ENCODE measurements at places on chromosomes 13 and 19.

DNA sequence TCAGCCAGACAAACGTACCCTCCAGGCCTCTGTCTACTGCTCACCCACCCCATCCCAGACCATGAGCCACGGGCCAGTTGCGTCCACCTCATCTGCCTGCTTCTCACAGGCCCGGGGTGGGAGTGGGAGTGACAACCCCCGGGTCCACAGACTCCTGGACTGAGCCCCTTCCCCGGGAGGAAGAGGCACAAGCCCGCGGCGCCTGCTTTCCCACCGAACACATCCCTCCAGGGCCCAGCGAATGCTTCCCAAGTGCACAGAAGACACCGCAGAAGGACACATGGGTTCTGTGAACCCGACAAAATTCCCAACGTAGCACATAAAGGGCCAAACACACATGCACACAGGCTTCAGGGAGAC, 18.0 kb upstream of the PLPP2 start:
- no peak for DNase-seq

GRCh38 chr13:72561791-72562190, 165.6 kb downstream of the MZT1 start:
- DNase-seq, result no peak

DNA sequence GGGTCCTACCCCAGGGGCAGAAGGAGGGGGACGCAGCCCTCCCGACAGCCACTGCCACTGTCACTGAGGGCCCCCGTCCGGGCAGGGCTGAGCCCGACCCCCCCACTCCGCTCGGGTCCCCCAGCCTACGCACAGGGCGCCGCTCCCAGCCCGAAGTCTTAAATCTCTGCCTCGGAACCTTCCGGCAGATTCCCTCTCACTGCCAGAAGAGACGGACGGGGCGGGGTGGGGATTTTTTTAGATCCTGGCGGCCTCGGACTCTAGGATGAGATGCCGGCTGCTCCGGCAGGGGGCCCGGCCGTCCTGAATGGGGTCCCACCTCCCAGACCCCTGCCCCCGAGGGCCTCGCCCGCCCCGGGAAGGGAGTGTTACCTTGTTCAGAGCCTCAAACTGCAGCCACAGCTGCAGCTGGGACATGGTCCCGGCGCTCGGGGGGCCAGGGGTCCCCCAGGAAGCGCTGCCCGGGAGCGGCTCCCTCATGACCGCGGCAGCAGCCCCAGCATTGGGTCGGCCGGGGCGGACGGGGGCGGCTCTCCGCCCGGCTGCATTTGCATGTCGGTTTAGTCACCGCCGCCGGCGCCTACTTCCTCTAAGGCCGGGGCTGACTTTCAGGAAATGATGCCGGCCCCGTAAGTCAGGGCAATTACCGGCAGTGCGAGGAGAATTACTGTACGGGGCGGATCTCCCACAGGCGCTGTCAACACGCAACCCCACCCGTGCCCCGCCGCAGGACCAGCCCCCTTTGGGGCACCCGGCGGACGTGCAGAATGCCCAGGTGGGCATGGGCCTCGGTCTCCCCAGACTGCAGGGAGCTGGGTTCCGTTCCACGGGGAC, 28.1 kb downstream of the GPX4 start:
- DNase-seq, result peak; percentile 87

DNA sequence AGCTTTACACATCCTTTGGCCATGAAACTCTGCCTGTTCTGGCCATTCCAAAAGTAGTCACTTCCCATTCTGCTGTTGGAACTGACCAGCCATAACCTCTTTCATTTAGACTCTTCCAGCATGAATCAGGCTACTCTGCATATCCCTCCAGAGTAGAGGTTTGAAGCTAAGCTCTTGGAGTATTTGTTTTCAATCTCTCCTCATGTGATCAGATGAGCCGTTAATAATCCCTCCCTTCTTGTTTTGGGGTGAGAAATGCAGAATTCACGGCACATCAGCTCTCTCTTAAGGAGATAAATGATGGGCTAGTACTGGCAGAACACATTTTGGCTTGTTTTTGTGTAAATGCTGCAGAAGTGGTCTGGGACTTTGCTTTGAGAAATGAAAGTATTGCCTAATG, 519.9 kb downstream of the PCDH17 start:
- no peak for DNase-seq

DNA sequence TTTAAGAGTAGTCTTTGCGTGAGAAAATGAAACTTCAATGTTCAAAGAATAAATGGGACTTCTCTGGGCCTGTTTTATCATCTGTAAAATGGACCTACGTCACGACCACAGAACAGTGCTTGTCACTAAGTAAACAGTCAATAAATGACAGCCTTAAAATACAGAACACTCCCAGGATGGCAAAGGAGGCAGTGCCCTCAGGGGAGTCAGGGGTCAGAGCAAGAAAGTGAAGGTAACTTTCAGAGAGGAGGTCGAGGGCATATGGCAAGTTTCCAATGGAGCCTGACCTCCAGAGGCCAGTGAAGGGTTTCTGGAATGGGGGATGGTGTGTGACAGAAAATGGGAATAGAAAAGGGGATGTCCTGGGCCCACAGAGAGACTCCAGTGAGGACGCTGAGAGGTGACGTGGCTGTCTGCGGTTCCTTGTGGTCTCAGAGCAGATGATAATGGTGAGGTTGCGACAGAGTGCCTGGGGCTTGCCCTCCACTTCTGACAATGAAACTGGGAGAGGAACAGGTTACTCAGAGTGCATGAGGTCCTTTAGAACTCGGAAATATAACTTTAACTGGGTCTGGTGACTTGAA, 91.8 kb downstream of the UBL3 start:
- no peak for DNase-seq

DNA sequence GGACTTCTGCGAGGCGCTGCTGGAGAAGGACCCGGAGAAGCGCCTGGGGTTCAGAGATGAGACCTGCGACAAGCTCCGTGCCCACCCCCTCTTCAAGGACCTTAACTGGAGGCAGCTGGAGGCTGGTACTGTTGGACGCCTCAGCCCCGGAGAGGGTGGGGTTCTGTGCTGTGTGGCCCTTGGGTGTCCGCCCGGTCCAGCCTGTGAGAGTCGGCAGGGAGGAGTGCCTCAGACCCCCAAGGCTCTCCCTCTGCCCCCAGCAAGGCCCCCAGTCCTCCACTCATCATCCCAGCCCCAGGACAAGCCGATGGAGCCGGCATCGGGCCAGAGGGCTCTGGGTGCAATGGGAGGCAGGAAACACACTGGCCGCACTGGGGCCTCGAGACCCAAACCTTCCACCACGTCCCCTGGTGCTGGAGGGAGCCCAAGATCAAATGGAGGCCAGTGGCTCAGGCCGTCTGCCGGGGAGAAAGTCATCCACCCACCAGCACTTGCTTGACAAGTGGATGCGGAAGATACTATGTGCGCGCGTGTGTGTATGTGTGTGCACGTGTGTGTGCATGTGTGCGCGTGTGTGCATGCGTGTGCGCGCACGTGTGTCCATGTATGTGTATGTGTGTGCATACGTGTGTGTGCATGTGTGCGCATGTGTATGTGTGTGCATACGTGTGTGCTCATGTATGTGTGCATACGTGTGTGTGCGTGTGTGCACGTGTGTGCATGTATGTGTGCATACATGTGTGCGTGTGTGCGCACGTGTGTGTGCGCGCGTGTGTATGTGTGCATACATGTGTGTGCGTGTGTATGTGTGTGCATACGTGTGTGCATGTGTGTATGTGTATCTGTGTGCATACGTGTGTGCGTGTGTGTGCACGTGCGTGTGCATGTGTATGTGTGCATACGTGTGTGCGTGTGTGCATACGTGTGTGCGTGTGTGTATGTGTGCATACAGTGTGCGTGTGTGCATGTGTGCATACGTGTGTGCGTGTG, 25.8 kb upstream of the TMEM255B start:
- DNase-seq, result no peak

GRCh38 chr19:15291089-15291488, 41.2 kb downstream of the BRD4 start:
- DNase-seq, result peak; percentile 64

DNA sequence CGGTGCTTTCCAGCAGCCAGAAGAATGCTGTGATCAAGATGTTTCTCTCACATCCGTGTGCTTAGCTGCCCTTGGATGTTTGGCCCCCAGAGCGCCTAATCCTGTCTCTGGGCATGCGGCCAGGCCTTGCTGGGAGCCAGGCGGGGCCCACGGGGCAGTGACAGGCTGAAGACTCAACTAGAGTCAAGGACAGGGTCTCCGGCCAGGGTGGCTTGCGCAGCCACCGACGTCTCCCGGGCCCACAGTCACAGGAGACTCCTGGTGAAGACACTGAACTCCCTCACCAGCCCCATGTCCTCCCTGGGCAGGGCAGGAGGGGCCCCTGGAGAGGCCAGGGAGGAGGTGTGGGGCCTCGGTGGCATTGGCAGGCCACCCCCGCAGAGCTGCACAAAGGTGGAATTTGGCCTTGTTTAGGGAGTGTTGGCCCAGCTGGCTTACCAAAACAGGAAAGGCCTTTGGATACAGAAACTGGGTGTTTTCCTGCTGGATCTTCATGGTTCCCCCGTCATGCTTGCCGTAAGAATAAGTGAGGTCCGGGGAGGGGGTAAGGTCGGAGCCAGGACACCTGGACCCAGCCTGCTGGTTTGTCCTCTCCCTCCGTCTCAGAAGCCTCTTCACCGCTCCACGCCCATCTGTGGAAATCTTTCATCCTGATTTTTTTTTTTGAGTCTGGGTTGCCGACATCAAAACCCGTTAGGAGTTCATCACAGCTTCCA, 10.0 kb upstream of the NDUFS7 start:
- no peak for DNase-seq

DNA sequence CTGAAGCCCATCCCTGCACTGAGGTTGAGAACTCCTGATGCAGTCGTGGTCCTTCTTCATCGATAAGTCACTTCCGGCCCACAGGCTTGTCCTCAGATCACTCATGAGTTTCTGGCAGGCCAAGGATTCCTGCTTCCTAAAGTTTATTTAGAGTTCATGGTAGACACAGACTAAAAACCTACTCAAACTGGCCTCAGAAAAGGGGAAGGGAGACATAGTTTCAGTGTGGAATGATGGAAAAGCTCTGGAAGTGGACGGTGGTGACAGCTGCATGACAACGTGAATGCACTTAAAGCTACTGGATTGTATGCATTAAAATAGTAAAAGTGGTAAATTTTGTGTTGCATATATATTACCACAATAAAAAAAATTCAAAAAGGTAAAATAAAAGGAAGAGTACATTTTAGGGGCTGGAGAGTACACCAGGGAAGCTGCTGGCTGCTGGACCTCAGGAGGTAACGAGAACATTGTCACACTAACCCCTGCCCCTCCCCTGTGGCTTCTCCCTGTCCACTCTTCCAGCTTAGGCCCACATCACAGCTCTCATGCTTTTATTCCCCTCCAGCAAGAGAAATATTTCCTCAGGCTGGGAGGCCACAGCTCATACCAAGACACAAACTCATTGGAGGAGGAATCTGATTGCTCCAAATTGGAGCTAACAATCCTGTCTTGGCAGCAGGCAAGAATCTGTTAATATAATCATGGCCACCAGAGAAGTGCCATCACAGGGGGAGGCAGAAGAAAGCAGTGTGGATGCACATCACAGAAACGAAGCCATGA, 741.0 kb downstream of the UQCRFS1 start:
- no peak for DNase-seq

GRCh38 chr13:96229356-96229755, 139.4 kb downstream of the HS6ST3 start:
- no peak for DNase-seq

DNA sequence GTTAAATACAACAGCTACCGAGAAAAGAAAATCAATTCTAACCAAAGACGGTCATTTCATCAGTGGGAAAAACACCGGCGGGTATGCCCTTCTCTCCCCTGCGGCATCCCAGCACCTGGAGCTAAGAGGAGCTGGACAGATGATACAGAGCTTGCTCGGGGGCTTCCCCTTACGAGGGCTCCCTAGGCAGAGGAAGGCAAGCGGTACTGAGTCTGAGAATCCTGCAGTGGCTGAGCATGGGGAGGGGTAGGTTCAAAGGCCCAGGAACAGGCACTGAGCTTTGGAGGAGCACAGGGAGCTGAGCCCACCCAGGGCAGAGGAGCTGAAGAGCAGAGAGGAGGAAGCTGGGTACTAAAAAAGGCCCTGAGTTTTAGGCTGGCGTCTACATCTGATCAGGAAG, 12.7 kb downstream of the STK24 start:
- no peak for DNase-seq

DNA sequence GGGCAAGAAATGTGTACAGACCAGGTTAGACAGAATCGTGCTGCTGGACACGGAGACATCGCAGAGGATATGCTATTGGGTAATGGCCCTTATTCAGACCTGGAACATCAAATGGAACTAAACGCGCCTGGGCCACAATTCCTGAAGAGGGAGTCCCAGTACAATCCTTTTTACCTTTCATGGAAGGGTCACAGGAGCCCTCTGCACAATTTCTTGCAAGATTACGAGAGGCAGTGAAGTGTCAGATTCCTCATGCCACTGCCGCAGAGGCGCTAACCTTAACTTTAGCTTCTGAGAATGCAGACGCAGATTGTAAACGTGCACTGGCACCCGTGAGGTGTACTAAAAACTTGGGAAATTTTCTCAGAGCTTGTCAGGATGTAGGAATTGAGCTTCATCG, 18.1 kb downstream of the CLEC4M start:
- DNase-seq, result no peak

DNA sequence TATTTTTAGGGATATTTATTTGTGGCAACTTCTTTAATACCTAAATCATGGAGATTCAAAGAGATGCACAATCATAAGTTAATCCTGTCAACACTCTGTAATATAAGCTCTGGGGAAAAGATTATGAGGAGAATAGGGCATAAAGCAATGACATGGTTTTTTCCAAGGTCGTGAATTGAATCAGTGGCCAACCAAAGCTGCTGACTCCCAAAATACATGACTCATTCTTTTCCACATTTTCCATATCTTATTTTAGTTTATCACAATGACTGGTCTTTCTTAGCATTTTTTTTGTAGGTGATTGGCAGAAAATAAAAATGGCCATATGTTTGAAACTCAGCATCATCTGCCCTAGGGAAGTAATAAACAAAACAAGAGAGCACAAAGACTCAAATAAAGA, 28.5 kb upstream of the RBM26 start:
- DNase-seq, result peak; percentile 66

DNA sequence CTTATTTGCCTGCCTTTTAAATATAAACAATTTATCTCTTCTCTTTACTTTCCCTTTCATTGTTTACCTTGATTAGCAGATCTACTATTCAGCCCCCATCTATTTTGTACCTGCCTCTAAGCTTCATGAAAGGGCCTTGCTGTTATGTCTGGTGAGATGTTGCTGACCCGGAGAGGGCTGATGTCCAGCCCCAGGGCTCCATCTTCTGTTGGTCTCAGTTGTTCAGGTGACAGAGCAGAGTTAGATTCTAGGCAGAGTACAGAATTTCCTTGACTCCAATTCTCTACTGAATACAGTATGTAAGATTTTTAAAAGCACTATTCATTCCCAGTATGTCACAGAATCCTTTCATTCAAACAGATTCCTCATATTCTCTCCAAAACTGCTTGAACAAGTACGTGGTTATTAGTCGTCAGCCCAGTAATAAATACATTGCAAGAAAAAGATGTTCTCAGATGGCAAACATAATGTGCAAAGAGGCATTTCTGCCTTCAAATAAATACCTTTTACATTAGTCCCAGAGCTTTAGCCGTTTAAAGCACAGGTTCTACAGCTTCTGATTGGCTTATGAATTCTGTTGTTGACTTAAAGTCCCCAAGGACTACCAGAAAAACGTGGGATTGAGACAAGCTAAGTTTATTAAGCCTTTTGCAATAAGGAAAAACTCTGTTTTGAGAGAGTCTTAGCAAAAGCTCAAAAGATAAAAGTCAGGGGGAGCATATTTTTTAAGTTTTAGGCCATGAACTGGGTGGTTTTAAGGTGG, 159.1 kb downstream of the GPC5 start:
- DNase-seq, result peak; percentile 51
